ENCODE measurements at places on chromosomes 13 and 19.

DNA sequence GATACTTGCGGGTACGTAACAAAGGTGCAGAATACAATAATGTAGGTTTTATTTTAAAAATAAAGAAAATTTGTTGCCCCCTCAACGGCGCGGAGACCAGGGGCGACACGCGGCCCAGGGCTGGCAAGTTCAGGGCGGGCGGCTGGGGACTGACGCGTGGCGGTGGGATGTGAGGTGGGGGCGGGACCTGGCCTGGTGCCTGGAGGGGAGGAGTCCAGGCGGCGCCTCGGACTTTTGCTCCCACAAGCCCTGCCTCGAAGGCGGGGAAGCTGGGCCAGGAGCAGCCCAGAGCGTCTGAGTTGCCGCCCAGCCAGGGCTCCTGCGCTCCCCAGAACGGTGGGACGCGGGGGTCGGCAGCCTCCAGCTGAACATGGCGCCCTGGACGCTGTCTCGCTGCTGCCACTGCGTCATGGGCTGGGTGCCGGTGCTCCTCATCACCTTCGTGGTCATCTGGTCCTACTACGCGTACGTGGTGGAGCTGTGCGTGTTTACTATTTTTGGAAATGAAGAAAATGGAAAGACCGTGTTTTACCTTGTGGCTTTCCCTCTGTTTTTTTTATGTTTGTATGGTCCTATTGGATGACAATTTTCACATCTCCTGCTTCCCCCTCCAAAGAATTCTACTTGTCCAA, 1122.8 kb upstream of the ATXN8OS start:
- no peak for DNase-seq

DNA sequence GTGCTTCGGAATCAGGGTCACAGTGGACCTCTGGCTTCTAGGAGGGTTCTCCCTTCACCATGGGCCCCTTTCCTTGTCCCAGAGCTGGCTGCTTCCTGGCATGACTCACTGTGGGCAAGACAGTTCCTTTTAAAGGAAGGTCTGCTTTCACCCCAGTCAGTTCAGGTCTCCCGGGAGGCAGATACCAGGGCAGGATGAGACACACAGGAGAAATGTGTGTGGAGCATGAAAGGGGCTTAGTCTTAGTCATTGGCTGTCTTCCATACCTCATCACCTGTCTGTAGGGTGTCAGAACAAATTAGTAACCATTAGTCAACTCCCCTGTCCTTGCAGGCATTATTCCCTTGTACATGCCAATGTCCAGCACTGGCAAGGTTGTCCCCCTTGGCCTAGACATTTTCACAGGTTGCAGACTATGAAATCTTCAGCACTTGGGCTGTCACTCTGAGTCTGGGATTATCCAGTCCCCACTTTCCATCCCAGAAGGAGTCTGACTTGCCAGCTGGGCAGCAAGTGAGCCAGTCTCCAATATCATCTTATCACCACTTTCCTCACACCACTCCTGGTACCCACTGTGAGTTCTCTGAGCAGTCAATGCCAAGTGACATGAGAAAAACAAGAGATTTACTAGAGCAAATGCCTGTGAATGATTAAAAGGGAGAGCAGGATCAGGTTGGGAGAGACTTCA, 76.8 kb upstream of the MEDAG start:
- no peak for DNase-seq

- DNase-seq: peak; percentile 58
Observed at GRCh38 chr13:20431080-20431479, 94.6 kb downstream of the CRYL1 start.

GRCh38 chr13:113599391-113599790, 14.8 kb downstream of the TFDP1 start:
- DNase-seq: no peak

All from NCI-H526 treated with DMSO at 0.1 percent for 48 hours (cell line).